Activated T-helper 9 cell treated with anti-CD3 and anti-CD28 coated beads, Interleukin-2, amount 50 U/mL, for 16 hours (primary cell): ENCODE measurements at places on chromosomes 13 and 19.

GRCh38 chr19:13241231-13242104 lies 91.3 kb downstream of the IER2 start:
- peak; percentile 25 for DNase-seq

DNA sequence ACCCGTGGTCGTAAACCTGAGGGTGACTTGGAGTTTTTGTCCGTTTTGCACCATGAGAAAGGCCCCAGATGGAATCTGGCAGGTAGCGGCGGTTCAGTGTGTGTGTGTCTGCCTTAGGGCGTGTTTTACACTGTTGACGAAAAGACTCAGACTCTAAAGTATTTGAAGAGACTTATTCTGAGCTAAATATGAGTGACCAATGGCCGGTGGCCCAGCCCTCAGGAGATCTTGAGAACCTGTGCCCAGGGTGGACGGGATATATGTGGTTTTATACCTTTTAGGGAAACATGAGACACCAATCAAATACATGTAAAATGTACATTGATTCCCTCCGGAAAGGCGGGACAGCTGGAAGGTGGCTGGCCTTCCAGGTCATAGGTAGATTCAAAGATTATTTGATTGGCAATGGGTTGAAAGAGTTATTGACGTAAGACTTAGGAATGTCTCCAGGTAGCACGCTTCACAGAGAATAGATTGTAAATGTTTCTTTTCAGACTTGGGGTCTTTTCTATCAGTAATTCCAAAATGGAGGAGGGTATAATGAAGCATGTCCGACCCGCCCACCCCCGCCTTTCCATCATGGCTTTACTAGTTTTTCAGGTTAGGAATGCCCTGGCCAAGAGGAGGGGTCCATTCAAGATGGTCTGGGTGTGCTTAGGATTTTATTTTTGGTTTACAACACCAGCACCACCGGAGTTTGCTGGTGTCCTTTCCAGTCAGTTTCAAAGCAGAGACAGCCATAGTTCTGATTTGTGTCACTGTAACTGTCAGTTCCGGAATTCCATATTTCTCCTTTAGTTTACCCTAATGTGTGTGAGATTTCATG lies 1.0 kb upstream of the ZNF529 start:
- no peak for DNase-seq

DNA sequence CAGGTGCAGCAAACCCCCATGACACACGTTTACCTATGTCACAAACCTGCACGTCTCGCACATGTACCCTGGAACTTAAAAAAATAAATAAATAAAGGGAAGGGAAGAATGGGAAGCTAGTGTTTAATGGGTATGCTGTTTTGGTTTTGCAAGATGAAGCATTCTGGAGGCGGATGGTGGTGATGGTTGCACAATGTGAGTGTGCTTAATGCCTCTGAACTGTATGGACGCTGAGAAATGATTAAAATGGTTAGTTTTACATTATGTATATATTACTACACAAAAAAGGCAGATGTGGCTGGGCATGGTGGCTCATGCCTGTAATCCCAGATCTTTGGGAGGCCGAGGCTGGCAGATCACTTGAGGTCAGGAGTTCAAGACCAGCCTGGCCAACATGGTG lies 17.8 kb downstream of the NFILZ start:
- no peak for DNase-seq

GRCh38 chr19:47377208-47377701 lies 28.1 kb downstream of the DHX34 start:
- no peak for DNase-seq

GRCh38 chr13:38417727-38418126 lies 68.1 kb downstream of the UFM1 start:
- no peak for DNase-seq

- no peak for DNase-seq
Measured at GRCh38 chr19:27833031-27833430, 1379.9 kb downstream of the UQCRFS1 start.

DNA sequence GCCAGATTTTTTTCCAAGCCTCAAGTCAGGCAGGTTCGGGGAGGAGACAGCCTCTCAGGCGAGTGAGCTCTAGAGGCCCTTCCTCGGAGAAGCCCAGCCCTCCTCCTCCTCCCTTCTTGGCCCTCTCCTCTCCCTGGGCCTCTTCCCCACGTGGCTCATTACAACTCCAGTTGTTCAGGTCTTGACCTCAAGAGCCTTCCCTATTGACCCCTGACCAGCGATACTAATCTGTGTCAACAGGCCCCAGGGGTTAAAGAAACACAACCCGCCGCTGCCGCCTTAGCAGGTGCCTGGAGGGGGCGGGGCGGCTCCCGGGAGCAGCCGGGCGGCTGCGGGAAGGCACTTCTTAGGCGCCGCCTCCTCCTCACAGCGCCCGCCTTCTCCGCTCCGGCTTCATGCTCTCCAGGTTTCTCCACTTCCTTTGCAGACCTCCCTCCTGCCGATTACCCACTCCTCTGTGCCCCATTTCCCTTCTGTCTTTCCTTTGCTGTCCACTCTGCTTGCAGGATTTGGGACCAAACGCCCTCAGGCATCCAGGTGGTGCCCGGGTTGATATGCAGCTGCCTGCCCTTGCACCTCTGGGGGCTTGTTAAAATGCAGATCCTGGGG lies 51.0 kb downstream of the LYL1 start:
- DNase-seq = no peak

DNA sequence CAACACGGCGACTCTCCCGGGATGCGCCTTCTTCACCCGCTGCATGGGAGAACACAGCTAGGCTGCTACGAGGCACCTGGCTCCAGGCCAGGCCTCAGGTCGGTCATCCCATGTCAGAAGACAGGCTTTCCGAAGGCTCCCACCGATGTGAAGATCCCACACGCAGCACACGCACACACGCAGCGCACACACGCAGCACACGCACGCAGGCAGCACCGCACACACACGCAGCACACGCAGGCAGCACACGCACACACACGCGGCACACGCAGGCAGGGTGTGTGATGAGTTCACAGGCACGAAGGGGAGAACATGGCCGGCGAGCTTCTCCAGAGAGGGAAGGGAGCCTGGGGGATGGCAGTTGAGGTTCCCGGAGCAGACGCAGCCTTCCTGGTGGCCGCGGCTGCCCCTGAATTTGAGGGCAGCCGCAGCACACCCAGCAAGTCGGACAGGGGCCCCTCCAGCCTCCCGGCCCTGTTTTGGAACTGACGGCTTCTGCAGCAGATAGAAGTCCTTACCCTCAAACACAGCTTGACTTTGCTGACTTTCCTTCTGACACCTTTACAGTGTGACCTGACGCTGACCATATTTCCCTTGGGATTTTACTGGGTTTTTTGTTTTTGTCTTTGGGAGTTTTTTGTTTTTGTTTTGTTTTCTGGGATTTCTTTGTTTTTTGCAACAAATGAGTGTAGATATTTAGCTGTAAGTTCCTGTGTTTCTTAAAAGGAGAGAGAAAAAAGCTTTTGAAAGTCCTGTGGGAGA lies 55.9 kb downstream of the RASA3 start:
- no peak for DNase-seq

- DNase-seq = peak; percentile 30
Measured at GRCh38 chr19:51702103-51702824, 9.1 kb downstream of the SPACA6 start.

- no peak for DNase-seq
Measured at GRCh38 chr19:28316464-28316863, 896.5 kb downstream of the UQCRFS1 start.

- peak; percentile 27 for DNase-seq
Measured at GRCh38 chr19:8610041-8610935, at the start of gene ADAMTS10. ADAMTS10 (minus strand) TSS chr19:8610715; CDS start chr19:8605710, 5,005 bp downstream.

GRCh38 chr19:40241125-40241808 lies 14.8 kb upstream of the CCNP start:
- no peak for DNase-seq

GRCh38 chr13:105908586-105908985 lies 626.9 kb downstream of the EFNB2 start:
- no peak for DNase-seq
